Activated CD4-positive, alpha-beta T cell treated with anti-CD3 and anti-CD28 coated beads, Interleukin-2, amount 50 U/mL, for 4 hours (primary cell): ENCODE measurements at places on chromosomes 1 and 21.

DNA sequence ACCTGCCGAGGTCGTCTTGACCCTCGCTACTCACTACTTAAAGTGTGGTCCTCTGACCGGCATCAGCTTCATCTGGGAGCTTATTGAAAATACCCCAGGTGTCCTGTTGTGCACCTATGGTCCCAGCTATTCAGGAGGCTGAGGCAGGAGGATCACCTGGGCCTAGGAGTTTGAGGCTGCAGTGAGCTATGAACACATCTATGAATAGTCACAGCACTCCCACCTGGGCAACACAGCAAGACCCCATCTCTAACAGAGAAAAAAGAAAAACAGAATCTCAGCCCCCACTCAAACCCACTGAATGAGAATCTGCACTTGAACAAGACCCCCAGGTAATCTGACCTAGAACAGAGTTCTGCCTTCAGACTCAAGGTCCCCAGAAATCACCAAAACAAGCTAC lies 8.7 kb upstream of the OLIG1 start:
- DNase-seq, result no peak

DNA sequence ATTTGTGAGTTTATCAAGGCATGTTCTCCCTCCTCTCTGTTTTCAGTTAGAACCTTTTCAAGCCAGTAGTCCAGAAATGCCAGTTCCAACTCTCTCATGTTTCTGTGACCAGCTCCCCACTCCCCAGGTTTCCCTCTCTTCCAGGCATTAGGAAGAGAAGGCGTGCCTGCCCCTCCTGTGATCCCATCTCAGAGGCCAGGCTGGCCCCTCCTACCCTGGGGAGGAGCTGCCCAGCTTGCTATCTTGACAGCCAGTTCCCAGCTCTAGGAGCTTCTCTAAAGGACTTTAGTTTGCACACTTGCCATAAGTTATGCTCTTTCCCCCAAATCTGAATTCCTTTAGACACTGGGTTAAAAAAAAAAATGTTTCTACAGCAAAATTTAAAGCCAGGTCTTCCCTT lies 8.9 kb downstream of the HYI start:
- DNase-seq, result no peak

DNA sequence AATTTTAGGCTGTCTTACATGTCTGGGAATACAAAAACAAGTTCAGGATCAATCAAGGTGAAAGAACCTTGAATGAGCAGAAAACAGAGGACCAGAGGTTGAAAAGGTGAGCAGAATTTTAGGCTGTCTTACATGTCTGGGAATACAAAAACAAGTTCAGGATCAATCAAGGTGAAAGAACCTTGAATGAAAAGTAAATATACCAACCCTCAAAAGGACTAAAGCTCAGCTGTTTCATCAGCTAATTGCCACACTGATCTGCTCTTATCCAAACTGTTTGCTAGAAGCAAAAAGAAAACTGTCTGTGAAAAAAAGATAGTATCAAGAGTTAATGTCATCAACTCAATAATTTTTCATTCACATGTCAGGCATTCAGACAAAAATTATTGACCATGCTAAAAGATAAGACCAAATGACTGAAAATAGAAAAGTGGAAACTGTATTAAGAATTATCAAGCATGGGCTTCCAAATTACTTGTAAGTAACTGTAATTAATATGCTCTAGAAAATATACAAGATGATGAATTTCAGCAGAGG lies 69.2 kb downstream of the LTN1 start:
- no peak for DNase-seq

DNA sequence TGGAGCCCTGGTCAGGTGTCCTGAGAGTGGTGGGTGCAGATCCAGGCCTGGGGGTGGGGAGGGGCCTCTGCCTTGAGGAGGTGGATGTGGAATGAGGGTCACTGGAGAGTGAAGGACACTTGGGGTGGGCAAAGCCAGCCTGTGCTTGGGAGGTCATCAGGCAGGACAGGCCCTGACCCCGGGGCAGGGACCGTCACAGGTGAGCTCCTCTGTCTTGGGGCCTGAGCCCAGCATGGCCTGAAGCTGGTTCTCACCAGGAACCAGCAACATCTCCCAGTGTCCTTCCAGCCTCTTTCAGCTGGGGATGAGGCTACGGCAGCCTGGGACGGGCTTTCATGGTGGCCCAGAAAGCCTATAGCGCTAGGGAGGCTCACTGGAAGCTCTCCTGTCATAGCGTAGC lies 831 bp upstream of the KRTAP10-2 start:
- no peak for DNase-seq

DNA sequence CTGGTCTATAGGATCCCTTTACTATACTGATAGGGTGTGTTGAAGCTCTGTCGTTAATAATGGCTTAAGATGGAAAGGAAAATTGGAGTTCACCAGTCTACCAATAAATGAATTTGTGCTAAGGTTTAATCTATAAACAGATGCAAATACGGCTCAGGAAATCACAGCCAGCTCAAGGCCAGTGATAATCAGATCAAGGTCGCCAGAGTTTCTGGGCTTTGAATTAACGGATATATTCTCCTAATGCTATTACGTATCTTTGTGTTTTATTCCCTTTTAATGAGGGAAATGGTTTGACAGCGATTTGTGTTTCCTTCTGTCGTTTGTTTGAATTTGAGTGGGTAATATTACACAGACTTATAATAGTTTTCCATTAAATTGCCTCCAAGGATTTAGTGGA lies 279.6 kb downstream of the BACH1 start:
- DNase-seq, result no peak

GRCh38 chr21:38918607-38919346 lies 113.0 kb downstream of the ETS2 start:
- DNase-seq, result no peak

DNA sequence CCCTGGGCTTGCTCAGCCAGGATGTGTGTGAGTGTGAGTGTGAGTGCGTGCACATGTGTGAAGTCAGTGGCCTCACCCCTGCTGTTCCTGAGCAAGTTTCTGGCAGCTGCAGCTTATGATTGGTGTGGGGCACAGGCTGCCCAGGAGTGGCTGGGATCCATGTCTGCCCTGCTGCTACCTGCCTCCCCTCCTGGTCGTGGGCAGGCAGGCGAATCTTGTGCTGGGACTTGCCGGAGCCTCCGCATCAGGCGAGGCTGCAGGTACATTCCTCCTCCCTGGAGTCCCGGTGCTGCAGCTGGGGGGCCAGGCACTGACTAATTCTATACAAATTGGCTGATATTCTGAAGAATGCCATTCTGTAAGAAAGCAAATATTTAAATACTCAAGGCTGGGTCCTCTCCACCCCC lies 85.6 kb upstream of the WNT4 start:
- DNase-seq, result no peak

- DNase-seq, result no peak
Observed at GRCh38 chr1:245108246-245108645, 46.5 kb upstream of the KIF26B start.

DNA sequence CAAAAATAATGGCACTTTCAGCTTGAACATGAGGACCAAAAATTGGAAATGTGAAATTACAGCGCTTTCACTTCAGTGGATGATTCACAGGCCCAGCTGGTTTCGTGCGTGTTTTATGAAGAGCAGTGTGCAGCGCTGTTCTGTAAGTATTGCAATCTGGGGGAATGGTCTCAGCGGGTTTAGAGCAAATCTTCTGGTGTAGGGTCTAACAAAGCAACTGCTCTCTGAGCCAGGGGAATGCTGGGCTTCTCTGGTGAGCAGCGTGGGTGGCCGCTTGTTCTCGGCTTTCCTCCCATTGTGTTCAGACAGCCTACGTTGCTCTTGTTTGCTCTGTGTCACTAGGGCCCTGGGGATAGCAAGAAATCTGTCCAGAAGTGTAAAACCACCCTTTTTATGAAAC lies 42.4 kb upstream of the GADD45A start:
- no peak for DNase-seq

DNA sequence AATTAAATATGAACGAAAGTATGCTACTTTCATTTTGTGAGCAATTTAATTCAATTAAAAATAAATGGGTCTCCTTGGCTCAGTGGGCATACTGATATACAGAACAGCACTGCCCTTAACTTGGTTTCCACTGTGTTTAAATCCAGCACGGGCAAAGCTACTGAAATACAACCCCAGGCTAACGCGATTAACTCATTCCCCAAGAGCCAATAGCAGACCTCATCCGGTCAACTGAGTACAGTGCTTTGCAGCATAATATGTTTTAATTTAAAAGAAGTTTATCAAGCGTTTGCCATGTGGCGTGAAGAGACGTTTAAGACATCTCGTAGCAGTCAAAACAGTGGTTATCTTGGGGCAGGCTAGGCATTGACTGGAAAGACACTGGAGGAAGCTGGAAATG lies 118.6 kb downstream of the PROX1 start:
- DNase-seq, result no peak

GRCh38 chr1:93474321-93474720 lies 26.4 kb downstream of the FNBP1L start:
- no peak for DNase-seq

- DNase-seq, result no peak
Observed at GRCh38 chr1:247448107-247448791, 9.7 kb downstream of the OR2B11 start.
